ENCODE measurements at places on chromosomes 6 and 20. TPM values are rescaled to one million over a fixed set of nuclear protein-coding genes. Genes with fewer than 3 reads are reported as not detected.

The SPDEF gene
- total RNA-seq = 0.48 TPM

The OPN5 gene
- not detected for total RNA-seq

The LHFPL5 gene
- total RNA-seq = not detected

The C6orf15 gene
- not detected for total RNA-seq

The RWDD2A gene
- 3.6 TPM for total RNA-seq

The KIF6 gene
- total RNA-seq = 0.15 TPM

The COX7A2 gene
- 206 TPM for total RNA-seq

The PLG gene
- not detected for total RNA-seq

The ROS1 gene
- not detected for total RNA-seq

The ARMH2 gene
- total RNA-seq = not detected

The GTSF1L gene
- not detected for total RNA-seq

The CFB gene
- 130 TPM for total RNA-seq

The CPXM1 gene
- 45.4 TPM for total RNA-seq

The PDYN gene
- not detected for total RNA-seq

The SPINT3 gene
- not detected for total RNA-seq

The PPP1R14C gene
- total RNA-seq = not detected

The LPA gene
- total RNA-seq = 0.33 TPM

DNA sequence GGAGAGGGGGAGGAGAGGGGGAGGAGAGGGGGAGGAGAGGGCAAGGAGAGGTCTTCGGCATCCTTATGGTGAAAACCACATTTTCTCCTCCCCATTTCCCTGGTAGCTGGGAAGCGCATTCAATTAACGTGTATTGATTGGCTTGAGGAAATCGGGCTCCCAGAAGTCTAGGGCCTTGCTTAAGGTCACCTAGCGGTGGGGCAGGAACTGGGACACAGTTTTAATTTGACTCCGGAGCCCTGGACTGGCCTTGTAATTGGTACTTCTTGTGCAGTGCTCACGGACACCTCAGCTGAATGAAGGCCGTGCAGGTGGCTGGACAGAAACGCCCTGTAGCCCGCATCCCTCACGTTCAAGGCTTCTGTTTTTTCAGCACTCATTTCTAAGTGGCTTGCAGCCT lies 42.8 kb downstream of the CTCFL start:
- H3K4me1 ChIP-seq = no peaks in the 10 kb centered on the region
- H3K36me3 ChIP-seq = no peaks in the 10 kb centered on the region
- H3K4me3 ChIP-seq = no peak overlapping the region

DNA sequence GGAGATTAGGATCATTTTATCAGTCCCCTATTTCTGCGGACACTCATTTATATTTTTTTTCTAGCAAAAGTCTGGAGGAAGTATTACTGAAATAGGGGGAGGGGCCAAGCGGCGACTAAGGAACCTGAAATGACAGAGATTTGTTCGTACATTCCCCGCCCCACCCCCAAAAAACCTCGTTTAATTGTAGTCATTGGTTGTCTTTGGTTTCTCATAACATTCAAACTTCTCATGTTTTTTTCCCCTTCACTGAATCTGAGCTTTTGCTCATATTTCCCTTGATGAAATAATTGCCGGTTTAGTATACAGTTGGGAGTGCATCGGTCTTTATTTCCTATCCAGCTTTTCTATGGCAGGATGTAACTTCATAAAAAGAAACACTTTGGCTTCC lies 768 bp upstream of the FYN start:
- DNase-seq = no peak
- H3K27ac ChIP-seq = no peak overlapping the region
- H3K36me3 ChIP-seq = no peaks in the 10 kb centered on the region
- H3K4me3 ChIP-seq = peak overlapping the region; percentile 72
- no peaks in the 10 kb centered on the region for H3K4me1 ChIP-seq

DNA sequence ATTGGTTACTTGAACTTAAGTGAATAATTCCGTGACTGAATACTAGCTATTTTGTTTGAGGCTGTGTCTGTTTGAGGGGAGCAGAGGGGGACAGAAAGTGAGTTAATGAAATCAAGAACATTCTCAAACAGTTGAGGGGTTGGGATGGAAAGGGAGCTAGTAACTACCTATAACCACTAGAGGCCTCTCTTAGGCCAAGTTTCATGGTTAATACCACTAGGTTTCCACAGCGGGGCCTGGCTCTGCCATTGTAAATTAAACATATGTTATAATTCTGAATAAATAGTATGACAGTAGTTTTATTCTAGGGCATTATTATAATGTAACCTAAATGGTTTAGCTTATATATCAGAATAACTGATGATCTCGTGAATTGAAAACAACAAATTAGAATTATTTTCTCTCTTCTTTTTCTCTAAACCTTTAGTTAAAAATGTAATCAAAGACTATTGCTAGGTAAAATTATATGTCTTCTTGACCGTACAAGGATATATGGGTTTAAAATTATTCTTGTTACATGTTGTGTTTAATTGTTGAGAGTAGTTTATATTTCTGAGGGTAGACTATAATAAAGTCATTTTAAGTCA lies 108.1 kb downstream of the BCKDHB start:
- no peak overlapping the region for H3K4me3 ChIP-seq
- DNase-seq = no peak
- no peaks in the 10 kb centered on the region for H3K36me3 ChIP-seq
- H3K27ac ChIP-seq = no peak overlapping the region

- no peaks in the 10 kb centered on the region for H3K27me3 ChIP-seq
- no peaks in the 10 kb centered on the region for H3K4me1 ChIP-seq
- no peak for DNase-seq
- H3K4me3 ChIP-seq = no peak overlapping the region
Observed at GRCh38 chr6:129936329-129937165, 75.4 kb upstream of the TMEM244 start.

DNA sequence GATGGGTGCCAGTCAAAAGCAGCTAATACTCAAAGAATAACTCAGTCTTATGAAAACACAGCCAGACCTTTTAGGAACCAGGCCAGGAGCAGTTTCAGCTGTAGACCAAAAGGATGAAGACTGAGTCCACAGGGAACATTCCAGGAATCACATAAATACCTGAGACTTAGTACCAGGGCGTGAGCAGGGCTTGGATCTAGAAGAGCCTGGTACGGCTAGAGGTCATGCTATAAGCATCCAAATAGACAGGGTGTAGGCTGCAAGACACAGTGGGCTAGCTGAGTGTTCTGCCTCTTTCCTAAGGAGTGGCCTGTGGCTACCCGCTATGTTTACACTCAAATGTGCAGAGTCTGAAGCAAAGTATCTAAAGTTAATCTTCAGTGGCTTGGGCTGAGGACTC lies 29.5 kb upstream of the LRRC1 start:
- no peaks in the 10 kb centered on the region for H3K4me1 ChIP-seq
- no peak overlapping the region for H3K27ac ChIP-seq
- no peaks in the 10 kb centered on the region for H3K36me3 ChIP-seq
- no peak for DNase-seq
- no peaks in the 10 kb centered on the region for H3K27me3 ChIP-seq

GRCh38 chr6:143743301-143744166 lies 65.8 kb downstream of the PHACTR2 start:
- no peaks in the 10 kb centered on the region for H3K27me3 ChIP-seq
- peak overlapping the region; percentile 62 for H3K27ac ChIP-seq
- H3K4me3 ChIP-seq = peak overlapping the region; percentile 11
- DNase-seq = no peak
- H3K36me3 ChIP-seq = no peaks in the 10 kb centered on the region

GRCh38 chr6:21555197-21555596 lies 38.4 kb upstream of the SOX4 start:
- H3K27ac ChIP-seq = no peak overlapping the region
- H3K36me3 ChIP-seq = no peaks in the 10 kb centered on the region
- no peaks in the 10 kb centered on the region for H3K4me1 ChIP-seq
- H3K4me3 ChIP-seq = no peak overlapping the region

DNA sequence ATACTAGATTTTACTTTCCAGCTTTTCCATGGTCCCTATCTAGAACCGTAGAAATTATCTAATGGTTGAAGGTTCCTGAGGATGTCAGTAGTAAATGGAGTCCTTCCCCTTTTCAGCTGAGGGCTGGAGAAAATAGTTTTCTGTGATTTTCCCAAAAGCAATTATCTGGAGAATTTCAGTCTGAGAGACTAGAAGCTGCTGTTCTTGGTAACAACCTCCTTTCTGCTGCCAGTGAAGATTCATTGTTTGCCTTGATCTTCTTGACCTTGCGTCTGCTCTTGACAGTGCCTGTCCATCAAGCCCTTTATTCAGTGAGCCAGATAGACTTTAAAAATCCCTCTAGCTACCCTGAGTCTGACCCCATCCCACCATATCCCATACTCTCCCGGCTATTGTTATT lies 73.1 kb downstream of the PHACTR2 start:
- no peak overlapping the region for H3K4me3 ChIP-seq
- no peaks in the 10 kb centered on the region for H3K36me3 ChIP-seq
- no peaks in the 10 kb centered on the region for H3K27me3 ChIP-seq
- H3K4me1 ChIP-seq = no peaks in the 10 kb centered on the region
- no peak overlapping the region for H3K27ac ChIP-seq
- DNase-seq = no peak

- no peak overlapping the region for H3K4me3 ChIP-seq
- no peak overlapping the region for H3K27ac ChIP-seq
- H3K36me3 ChIP-seq = no peaks in the 10 kb centered on the region
Observed at GRCh38 chr6:17519120-17519519, 81.0 kb upstream of the FAM8A1 start.

GRCh38 chr20:1827974-1828785 lies 67.0 kb upstream of the SIRPA start:
- DNase-seq = peak; percentile 47
- H3K36me3 ChIP-seq = no peaks in the 10 kb centered on the region
- peak overlapping the region; percentile 79 for H3K27ac ChIP-seq
- H3K4me1 ChIP-seq = no peaks in the 10 kb centered on the region
- H3K27me3 ChIP-seq = no peaks in the 10 kb centered on the region

DNA sequence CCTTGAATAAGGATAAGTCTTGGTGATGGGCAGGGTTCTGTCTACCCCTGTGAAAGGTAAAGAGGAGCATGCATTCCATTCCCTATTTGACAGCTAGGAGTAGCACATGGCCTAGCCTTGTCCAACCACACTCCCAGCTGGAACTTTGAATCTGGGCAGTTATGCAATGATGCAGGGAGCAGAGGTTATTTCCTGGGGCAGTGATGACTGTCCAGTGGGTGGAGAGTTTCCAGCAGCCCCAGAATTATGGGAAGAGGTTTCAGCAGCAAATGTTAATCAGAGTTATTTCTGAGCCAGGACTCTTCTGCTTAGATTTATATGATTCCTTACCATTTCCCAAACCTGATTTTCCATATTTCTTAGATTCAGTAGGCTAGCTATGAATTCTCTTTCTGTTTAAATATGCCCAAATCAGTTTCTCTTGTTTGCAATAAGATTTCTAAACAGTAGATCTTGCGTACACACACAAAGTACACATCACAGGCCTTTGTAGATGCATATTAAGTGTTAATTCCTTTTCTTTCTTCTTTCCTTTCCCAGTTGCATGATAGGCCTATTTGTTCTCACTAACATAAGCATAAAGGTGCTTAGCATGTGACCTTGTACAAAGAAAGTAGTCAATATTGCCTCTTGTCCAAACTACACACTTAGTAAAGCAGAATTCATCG lies 17.3 kb upstream of the TXLNB start:
- no peaks in the 10 kb centered on the region for H3K36me3 ChIP-seq
- no peak for DNase-seq
- no peaks in the 10 kb centered on the region for H3K27me3 ChIP-seq

DNA sequence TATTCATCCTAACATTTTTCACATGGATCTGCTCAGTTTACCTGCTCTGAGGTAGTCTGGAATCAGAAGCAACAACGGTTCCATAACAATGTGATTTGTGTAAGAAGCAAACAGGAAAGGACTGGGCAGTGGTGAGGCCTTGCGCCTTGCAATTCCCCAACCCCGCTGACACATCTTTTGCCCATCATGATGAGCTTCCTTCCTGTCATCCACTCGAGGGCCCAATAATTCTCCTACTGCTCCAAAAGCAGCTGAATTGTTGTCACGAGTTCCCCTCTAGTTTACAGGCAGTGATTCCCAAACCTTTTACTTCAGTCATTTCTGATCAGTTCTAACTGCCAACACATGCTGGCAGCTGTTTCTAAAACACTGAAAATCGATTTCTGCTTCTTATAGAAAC lies 22.9 kb downstream of the STX7 start:
- H3K4me1 ChIP-seq = no peaks in the 10 kb centered on the region

- no peak overlapping the region for H3K27ac ChIP-seq
- H3K4me3 ChIP-seq = no peak overlapping the region
- no peaks in the 10 kb centered on the region for H3K27me3 ChIP-seq
- no peak for DNase-seq
- H3K4me1 ChIP-seq = no peaks in the 10 kb centered on the region
Observed at GRCh38 chr20:49214571-49214970, 4.6 kb upstream of the DDX27 start.

DNA sequence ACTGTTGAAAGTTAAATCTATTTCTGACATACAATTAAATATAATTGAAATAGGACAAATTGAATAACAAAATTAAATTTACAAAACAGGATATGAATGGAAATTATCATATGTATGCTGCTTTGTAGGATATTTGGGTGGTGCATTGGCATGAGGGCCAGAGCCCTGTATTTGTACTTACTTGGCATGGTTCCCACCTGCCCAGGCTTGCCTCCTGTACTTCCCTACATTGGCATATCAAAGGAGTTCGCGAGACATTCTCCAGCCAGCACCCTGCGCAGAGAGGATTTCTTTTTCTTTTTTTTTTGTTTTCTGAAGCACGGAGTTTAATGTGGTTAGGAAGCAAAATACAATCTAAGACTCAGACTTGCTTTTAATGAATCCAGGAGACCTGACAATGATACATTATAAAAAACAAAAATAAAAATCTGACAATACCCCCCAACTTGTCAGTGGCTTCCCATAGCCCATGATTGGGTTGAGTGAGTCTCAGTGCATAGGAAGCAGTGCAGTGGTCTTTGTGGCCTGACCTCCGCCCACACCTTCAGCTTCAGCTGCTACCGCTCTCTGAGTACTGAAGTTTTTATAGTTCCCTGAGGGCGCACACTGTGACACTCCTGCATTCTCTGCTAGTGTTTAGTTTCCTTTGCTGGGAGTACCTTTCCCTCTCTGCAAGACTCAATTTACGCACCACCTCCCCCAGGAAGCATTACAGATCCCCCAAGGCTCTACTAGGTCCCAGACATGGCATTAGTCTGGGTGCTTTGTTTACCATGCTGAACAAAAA lies 440.8 kb downstream of the UTRN start:
- H3K4me3 ChIP-seq = no peak overlapping the region
- H3K36me3 ChIP-seq = no peaks in the 10 kb centered on the region
- H3K4me1 ChIP-seq = no peaks in the 10 kb centered on the region
- H3K27me3 ChIP-seq = no peaks in the 10 kb centered on the region
- no peak overlapping the region for H3K27ac ChIP-seq

DNA sequence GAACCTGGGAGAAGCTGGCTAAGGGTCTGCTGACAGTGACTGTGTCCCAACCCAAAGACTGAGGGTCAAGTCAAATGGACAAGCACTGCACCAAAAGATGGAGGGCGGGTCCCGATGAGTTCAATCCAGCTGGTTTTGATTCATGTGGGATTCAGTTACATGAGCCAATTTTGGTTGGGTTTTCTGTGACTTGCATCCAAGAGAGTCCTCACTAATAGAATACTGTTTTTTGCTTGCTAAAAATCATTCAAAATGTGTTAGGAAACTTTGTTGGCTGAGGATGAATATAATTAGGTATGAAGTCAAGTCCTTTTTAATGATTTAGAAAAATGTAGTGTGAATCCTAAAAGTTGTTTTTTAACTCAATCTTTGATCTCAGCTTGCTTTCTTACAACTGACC lies 323.8 kb upstream of the NOX3 start:
- H3K4me1 ChIP-seq = no peaks in the 10 kb centered on the region
- H3K36me3 ChIP-seq = no peaks in the 10 kb centered on the region
- H3K4me3 ChIP-seq = no peak overlapping the region
- no peaks in the 10 kb centered on the region for H3K27me3 ChIP-seq

GRCh38 chr6:137297887-137298286 lies 78.7 kb upstream of the IFNGR1 start:
- no peak overlapping the region for H3K4me3 ChIP-seq
- no peaks in the 10 kb centered on the region for H3K27me3 ChIP-seq
- no peaks in the 10 kb centered on the region for H3K36me3 ChIP-seq

Measured in breast epithelium (tissue), 4 donors.